CD4-positive, alpha-beta T cell treated with Interferon gamma for 1 hour (primary cell): ENCODE measurements at places on chromosomes 16 and 17.

- no peak for DNase-seq
These were observed 76.5 kb downstream of the NETO2 start for GRCh38 chr16:47067203-47067602.

DNA sequence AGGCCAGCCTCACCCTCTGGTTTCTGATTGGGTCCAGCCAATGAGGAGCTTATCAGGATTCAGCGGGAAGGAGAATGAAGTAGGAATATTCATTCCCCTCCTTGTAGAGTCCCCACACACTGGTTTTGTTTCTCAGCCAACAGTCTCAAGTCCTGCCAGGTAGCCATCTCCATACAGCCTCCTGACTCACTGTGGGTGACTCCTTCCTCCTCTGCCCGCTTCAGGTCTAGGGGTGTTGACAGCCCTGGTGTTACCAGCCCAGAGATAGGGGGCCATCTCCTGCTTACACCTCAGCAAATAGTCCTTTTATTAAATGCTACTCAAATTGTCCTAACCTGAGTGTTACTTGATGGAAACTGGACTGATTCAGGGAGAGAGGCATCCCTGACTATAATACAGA lies 4.0 kb upstream of the MFAP4 start:
- DNase-seq, result no peak

GRCh38 chr17:50430821-50431618 lies 5.0 kb downstream of the ACSF2 start:
- no peak for DNase-seq

- no peak for DNase-seq
These were observed 96.7 kb downstream of the GNAO1 start for GRCh38 chr16:56288019-56288418.
